ENCODE measurements at places on chromosomes 16 and 17.

- no peak for DNase-seq
Measured at GRCh38 chr17:41258406-41258805, 3.2 kb downstream of the KRTAP9-9 start.

DNA sequence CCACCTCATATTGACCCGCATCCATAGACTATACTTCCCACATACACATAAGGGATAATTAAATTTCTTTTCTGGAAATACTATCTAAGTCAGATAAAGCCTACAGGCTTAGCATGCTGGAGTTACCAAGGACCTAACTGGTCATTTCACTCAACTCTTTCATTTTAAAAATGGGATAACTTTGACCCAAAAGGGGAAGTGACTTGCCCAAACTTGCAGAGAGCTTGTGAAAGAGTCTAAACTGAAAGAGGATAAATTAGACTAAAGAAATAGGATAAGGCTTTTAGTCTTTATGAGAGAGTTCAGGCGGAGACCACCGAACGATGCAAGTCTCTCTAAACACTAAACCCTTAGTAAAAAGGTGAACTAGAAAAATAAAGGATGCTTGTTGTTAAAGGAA lies 3.9 kb upstream of the KRT33A start:
- DNase-seq, result no peak

- DNase-seq, result no peak
Measured at GRCh38 chr17:20774472-20775135, 195.1 kb downstream of the CDRT15L2 start.

GRCh38 chr16:3266873-3267537 lies 10.6 kb upstream of the MEFV start:
- no peak for DNase-seq

DNA sequence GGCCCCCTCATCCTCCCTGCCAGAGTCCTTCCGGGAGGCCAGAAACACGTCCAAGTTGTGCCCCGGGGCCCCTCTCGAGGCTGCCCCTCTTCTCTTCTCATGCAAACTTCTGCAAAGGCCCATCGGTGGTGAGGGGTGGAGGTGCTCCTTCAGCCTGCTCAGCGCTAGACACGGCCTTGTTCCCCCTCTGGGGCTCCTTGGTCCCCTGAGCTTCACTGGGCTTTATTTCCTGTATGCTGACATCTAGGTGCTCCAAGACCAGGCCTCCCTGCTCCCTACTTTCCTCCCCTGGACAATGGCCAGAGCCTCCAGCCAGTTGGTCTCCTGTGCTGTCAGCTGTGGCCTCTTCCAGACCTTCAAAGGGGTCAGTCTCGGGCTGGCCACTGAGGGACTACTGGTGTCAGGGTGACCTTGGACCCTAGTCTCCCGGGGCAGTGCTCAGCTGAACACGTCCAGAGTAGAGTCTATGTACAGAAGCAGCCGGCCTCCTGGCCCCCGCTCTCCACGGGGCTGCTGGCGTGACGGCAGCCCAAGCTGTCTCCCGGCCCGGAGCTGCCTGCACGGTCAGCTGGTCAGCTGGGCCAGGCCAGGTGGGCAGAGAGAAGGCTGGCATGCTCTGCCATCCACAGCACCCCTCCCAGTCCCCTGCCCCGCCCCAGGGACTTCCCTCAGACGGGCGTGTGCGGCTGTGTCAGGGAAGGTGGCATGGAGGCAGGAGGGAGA lies 1.7 kb upstream of the PRR35 start:
- no peak for DNase-seq

DNA sequence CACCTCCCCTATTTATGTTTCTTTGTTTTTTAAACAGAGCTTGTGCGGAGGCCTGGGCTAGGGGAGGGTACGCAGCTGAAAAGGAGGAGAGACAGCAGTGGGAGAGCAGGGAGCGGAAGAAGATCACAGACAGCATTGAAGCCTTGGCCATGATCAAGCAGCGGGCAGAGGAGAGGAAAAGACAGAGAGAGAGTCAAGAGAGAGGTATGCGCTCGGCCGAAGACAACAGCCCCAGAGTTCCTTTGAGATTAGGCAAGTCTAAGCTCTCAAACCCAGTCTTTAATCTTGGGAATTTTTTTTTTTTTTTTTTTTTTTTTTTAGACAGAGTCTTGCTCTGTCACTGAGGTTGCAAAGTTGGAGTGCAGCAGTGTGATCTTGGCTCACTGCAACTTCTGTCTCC lies 20.6 kb downstream of the DNAAF1 start:
- no peak for DNase-seq

DNA sequence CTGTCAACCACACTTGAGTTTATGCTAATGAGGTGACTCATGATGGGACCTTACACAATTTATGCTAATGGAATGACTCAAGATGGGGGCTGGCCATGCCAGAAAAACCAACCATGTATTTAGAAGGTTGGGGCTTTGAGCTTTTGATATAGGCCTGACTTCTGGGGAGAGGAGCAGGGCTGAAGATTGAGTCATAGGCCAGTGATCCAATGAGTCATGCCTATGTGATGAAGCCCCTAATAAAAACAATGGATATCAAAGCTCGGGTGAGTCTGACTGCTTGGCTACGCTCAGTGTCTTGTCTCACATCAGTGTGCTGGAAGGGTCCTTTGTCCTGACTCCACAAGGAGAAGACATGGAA lies 7.3 kb downstream of the MFSD6L start:
- no peak for DNase-seq

GRCh38 chr16:81457326-81458133 lies 12.9 kb downstream of the CMIP start:
- no peak for DNase-seq

- no peak for DNase-seq
Measured at GRCh38 chr16:70660672-70661350, 14.5 kb downstream of the IL34 start.

- no peak for DNase-seq
Measured at GRCh38 chr17:77497578-77497934, 356.8 kb downstream of the SEC14L1 start.

DNA sequence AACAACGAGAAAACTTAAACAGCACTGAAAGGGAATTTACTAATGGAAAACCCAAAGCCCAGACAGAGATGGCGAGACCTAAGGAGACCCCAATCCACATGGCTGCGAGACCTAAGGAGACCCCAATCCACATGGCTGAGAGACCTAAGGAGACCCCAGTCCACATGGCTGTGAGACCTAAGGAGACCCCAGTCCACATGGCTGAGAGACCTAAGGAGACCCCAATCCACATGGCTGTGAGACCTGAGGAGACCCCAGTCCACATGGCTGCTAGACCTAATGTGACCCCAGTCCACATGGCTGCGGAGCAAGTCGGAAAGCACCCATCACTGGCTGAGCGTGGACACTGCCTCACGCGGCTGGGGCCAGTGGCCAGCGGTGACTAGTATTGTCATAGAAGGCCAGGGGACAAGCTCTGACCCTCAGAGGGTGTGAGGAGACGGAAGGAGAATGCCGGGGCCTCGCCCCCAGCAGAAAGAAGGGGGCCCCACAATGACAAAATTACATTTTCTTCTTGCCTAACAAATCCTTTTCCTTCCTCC lies 241.8 kb downstream of the C16orf95 start:
- DNase-seq, result no peak

DNA sequence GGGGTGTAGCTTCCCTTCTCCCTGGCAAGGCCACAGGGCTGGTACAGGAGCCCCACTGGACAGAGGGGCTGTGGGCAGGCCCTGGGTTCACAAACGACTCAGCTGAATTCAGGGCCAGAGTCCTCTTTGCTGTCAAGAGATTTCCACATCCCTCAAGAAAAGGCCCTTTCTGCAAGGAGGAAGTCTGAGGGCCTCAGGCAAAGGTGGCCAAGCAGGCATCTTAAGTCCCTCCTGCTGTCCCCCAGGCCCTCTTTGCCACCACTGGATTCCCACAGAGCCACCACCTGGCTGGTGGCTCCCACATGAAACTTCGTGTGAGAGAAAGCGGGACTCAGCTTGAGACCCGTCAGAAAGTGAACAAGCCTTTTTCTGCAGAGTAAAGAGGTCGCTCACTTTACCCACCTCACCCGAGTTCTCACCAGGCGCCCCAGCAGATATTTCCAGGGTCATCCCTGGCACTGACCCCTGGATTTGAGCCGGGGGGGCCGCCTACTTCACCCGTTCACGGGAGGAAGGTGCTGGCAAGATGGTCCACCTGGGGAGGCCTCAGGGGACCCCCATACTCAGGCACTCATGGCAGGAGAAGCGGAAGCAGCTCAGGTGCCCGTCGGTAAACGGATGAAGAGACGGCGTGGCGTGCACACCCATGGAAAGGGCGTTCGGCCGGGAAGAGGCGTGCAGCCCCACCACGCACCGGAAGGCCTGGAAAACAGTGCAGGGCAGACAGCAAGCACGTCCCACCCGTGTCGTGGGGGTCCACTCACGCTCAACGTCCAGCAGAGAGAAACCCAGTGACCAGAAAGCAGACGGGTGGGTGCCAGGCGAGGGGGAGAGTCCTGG lies 3.6 kb downstream of the RNF166 start:
- DNase-seq, result no peak

DNA sequence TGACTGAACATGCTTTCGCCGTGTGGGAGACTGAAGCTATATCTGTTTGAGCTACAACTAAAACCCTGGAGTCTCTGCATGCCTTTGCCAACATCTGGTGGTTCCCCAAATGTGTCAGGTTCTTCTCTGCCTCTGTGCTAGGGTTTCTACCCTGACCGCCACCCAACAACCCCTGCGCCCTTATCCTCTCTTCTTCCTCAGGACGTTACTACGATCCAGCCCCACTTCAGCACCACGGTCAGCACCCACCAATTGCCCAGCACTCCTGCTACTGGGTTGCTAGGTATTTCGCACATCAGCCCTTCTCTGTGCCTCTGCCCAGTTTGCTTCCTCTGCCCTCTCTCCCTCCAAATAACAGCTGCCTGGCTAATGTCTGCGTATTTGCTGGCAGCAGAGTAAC lies 106.3 kb upstream of the HSBP1 start:
- DNase-seq, result peak; percentile 26

DNA sequence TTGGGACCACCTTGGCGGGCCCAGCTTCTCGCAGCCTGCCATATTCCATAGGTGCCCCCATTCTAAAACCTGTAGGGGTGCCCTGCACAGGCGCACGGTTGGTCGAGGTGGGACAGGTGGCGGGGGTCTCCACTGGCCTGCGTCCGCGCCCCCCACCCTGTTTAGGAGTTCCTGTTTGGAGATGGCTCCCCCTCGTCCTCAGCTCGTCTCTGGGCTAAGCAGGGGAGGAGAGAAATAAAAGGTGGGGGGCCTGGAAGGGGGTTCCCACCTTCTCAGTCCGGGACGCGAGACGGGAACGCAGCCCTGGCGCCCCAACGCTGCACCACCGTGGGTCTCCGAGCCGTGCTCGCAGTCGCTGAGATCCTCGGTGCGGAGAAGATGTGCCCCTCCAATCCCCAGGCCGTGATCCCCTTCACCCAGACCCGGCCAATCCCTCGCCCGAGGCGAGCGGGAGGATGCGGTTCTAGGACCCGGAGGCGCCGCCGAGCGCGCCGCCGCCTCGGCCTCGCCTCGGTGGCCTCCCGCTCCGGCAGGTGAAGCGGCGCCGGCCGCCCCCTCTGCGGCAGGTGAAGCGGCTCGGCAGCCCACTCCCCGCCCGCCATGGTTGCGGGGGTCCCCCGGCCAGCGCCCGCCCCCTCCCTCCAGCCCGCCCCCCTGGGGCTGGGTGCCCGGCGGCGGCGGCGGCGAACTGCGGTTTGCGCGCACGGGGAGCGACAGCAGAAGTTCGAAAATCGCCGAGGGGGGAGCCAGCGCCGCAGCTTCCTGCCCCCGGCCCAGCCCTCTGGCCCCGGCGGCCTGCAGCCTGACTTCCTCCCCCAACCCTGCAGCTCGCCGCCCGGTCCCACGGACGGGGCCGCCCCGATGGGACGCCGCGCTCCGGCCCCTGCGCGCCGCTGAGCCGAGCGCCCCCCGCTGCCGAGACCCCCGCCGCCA lies at the start of gene FMNL1:
Gene FMNL1 (plus strand): TSS at position 805 of the 933 bp plus-strand sequence. CDS start 240 bp downstream, outside the sequence.
- no peak for DNase-seq

GRCh38 chr17:80475910-80476876 lies at the start of gene NPTX1:
TSS of gene NPTX1 (minus strand) at chr17:80476607. CDS start at chr17:80476446, 161 bp downstream.
- no peak for DNase-seq

- no peak for DNase-seq
Measured at GRCh38 chr17:56440419-56440818, 153.1 kb upstream of the NOG start.

GRCh38 chr16:83705856-83706255 lies 101.9 kb upstream of the HSBP1 start:
- no peak for DNase-seq

DNA sequence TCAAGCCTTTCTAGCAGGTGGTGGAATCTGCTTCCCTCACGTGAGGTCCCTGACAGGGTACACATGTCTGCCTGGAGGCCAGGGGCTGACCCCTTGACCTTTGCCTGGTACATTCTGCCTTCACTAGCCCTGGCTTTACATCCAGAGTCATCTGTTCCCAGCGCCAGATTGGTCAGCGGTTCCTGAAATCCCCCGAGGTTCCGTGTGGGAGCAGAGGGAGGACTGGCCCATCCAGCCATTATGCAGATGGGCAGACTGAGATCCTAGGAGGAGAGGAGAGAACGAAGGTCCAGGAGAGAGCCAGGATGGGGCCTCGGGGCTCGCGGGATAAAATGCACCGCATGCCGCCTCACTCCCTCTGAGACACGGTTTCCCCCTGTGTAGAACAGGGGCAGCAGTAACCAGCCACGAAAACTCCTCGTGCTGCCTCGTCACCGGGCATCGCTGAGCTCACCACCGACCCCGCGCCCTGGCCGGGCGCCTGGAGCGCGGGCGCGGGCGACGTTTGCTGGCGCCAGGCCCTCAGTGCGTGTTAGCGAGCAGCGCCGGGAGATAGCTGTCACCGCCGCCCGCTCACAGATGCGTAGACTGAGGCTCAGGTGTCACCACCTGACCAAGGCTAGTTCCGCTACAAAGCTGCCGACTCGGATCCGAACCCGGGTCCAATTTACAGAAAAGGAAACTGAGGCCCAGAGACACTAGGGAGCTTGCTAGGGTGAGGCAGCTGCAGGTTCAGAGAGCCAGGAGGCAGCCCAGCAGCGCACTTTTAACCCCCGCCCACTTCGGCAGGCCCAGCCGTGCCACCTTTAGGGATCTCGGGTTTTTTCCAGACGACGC lies 811 bp upstream of the MAP2K3 start:
- no peak for DNase-seq

DNA sequence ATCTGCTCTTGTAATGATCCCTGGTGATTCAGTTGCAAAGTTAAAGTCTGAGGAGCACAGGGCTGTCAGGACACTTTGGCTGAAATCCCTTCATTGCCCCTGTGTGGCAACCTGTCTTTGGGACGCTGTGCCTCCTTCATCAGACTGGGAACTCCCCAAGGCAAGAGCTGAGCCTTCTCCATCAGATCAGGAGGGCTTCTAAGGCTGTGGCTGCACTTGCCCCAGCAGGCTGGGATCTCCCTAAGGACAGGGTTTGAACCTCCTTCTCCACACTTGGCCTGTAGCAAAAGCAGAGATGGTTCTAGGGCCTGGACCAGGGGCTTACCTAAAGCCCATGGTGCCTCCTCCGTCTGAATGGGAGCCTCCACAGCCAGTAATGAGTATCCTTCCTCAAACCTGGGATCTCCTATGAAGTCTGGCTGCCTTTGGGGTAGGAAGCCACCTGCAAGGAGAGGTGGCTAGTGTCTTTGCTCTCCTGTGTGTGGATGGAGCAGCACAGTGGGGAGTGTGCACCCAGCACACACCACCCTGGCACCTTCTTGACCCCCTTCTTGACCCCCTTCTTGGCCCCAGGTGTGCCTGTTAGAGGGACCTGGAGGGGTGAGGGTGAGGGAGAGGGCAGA lies 79.0 kb upstream of the NKD1 start:
- DNase-seq, result no peak

GRCh38 chr16:62638964-62639870 lies 603.0 kb upstream of the CDH8 start:
- DNase-seq, result no peak

- DNase-seq, result no peak
Measured at GRCh38 chr17:41026715-41027471, at the start of gene KRTAP1-5. TSS of gene KRTAP1-5 (minus strand) at chr17:41027208. CDS start at chr17:41027155, 53 bp downstream.

Data from LNCaP clone FGC (cell line).